Endothelial cell of umbilical vein (primary cell): ENCODE measurements at places on chromosomes 4 and X. TPM values are rescaled to one million over a fixed set of nuclear protein-coding genes. Genes with fewer than 3 reads are reported as not detected.
A peak's percentile ranks its signal among the peaks of the same experiment; 100 is the strongest.

DNA sequence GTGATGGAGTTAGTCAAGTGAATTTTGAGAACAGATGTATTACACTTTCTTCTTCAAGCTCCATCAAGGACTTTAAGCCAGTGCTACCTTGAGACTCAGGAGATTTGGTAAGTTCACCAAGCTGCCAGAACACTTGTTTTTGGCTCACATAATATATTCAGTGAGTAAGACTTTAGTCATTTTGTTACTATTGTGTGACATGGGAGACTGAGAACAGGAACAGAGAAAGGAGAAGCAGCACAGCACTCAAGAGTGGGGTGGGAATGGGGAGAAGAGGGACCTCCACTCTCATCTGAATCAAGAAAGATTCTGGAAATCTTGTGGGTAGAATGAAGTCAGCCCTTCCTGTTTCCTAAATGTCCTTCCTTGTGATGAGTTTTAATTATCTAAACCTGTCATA, 87.3 kb upstream of the TET2 start:
- no peaks in the 10 kb centered on the region for H3K4me1 ChIP-seq
- no peak overlapping the region for H3K4me3 ChIP-seq
- no peak overlapping the region for H3K27ac ChIP-seq
- no peaks in the 10 kb centered on the region for H3K36me3 ChIP-seq

GRCh38 chr4:138494931-138495330, 252.8 kb upstream of the SLC7A11 start:
- no peaks in the 10 kb centered on the region for H3K4me1 ChIP-seq
- H3K27ac ChIP-seq = no peak overlapping the region
- H3K36me3 ChIP-seq = no peaks in the 10 kb centered on the region
- peak; percentile 55 for DNase-seq
- no peaks in the 10 kb centered on the region for H3K27me3 ChIP-seq

- no peak overlapping the region for H3K27ac ChIP-seq
- no peaks in the 10 kb centered on the region for H3K27me3 ChIP-seq
- no peaks in the 10 kb centered on the region for H3K36me3 ChIP-seq
- H3K4me3 ChIP-seq = no peak overlapping the region
- peaks cover 6% of the 10 kb centered on the region for H3K4me1 ChIP-seq
Observed at GRCh38 chrX:134810211-134810610, 151.9 kb upstream of the PLAC1 start.

- H3K27me3 ChIP-seq = no peaks in the 10 kb centered on the region
- H3K27ac ChIP-seq = no peak overlapping the region
- DNase-seq = no peak
- no peaks in the 10 kb centered on the region for H3K4me1 ChIP-seq
- H3K36me3 ChIP-seq = no peaks in the 10 kb centered on the region
Observed at GRCh38 chr4:100682477-100683218, 164.8 kb upstream of the EMCN start.

GRCh38 chr4:80925293-80925692, 105.2 kb upstream of the BMP3 start:
- H3K4me3 ChIP-seq = no peak overlapping the region
- H3K4me1 ChIP-seq = no peaks in the 10 kb centered on the region
- H3K36me3 ChIP-seq = no peaks in the 10 kb centered on the region
- H3K27ac ChIP-seq = no peak overlapping the region
- H3K27me3 ChIP-seq = no peaks in the 10 kb centered on the region

CPEB2 gene
- 11.7 and 14.8 TPM in 2 replicates for total RNA-seq

TRIM75 gene
- not detected in 2 replicates for total RNA-seq

BMPR1B gene
- total RNA-seq = 1.4 and 2.1 TPM in 2 replicates

SRP72 gene
- total RNA-seq = 132 and 145 TPM in 2 replicates
